ENCODE measurements at places on chromosomes 4 and X.
A peak's percentile ranks its signal among the peaks of the same experiment; 100 is the strongest.

- no peak for DNase-seq
Measured at GRCh38 chr4:10730590-10730989, 46.0 kb upstream of the CLNK start.

DNA sequence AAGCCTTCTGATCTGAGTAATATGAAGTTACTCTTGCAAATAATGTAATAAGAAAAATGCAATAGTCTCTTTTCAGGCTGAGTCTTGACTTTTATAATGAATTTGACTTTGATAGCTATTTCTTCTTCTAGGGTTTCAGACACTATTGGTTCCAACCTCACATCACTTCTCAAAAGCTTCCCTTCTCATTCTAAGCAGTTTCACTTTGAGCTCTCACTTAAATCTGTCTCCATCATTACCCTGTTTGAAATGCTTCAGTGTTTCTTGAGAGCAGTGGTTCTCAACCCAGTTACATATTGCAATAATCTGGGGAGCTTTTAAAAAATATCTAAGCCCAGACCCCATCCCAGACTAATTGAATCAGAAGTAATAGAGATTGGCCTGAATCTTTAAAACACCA is 40.5 kb upstream of the BMP2K start:
- no peak for DNase-seq

DNA sequence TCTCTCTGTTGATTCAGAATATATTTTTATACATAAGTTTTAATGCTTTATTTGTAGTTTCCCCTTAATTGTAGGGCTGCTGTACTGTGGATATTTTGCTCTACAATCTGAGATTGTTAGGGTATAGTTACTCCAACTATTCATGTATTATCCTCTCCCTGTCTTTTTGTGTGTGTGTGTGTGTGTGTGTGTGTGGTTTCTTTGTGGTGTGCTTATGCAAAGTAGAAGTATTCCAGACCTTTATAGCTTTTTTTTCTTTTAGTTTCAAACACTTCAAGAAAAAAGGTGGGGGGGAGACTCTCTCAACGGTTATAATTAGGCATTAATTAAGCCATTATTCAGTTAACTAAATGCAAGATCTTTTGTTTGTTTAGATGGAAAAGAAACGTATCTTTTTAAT is 6.7 kb downstream of the SMAD1 start:
- no peak for DNase-seq

- DNase-seq: no peak
Measured at GRCh38 chr4:8310306-8310705, 40.8 kb downstream of the HTRA3 start.

GRCh38 chr4:110064295-110064694 is 134.1 kb downstream of the ELOVL6 start:
- no peak for DNase-seq

DNA sequence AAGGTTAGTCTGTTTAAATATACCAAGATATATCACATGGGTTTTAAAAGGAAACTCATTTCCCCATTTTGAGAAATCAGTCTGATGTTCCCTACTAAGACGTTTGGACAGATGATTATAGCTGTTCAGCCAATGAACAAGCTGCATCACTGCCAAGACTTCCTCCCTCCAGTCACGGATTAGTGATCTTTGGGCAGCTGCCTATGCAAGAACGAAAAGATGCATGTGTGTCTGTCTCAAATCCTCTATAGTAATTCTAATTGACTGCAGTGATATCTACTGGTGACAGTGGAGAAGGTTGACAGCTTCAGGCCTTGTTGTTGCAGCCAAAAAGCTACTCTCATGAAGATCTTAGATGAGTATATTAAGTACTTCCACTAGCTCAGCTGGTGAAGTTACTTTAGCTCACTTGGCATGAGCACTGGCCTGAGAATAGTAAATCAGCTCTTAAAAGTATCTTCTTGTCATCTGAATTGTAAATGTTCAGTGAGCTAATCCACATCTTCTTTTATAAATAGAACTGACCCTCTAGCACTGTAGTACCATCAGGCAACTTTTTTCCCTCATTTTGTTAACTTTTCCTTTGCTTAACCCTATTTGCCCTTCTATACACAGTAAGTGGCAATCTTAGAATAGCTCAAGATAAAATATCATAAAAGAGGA is 134.5 kb upstream of the PCDH10 start:
- no peak for DNase-seq

DNA sequence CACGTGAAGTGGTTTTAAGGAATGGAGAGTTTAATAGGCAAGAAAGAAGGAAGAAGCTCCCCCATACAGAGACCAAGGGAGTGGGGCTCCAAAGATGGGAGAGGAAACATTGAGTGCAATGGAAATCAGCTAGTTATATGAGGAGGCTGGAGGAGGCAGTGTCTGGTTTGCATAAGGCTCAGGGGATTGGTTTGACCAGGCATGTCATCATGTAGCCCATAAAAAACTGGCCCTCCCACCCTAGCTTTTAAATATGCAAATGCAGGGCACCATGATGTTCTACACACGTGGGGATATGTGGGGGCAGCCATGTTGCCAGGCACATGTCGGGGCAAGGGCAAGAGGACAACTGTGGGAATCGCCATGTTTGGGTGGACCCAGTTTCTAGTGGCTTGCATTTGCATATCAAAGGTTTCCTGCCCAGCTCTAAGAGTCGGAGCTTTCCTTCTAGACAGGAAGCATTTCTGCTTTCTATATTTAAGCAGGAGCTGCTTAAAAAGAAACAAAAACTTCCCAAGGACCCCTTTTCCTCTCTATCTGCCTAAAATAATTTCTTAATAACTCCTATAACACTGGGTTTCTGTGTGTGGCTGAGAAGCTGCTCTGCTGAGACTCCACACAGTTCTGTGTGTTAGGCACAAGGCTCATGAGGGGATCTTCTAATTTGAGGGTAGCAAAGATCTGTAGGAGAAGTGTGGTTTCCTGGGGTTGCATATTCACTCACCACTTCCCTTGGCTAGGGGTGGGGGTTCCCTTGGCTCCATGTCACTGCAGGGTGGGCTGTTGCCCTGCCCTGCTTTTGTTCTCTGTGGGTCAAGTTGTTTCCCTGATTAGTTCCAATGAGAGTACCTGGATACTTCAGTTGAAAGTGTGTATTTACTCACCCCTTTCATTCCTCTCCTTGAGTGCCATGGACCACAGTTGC is 113.5 kb downstream of the VSIG4 start:
- DNase-seq: peak; percentile 60

DNA sequence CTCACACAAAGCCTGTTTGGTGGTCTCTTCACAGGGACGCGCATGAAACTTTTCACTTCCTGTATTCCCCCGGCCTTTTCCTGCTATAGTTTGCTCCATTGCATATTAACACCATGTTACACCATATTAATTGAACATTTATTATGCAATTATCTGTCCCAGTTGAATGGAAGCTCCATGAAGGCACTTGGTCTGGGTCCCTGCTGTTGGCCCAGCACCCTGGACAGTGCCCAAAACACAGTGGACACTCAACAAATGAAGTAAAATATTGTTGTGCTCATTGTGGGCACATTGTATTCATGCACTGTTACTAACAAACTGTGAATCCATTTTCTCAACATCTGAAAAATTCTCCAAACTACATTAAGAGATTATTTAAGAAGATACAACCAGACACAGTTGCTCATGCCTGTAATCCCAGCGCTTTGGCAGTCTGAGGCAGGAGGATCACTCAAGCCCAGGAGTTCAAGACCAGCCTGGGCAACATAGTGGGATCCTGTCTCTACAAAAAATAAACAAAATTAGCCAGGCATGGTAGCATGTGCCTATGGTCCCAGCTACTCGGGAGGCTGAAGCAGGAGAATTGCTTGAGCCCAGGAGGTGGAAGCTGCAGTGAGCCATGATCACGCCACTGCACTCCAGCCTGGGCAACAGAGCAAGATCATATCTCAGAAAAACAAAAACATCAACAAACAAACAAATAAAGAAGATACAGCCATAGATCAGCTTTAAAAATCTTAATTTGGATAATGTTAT is 292.7 kb upstream of the TENM3 start:
- DNase-seq: no peak

GRCh38 chr4:137360761-137361160 is 171.5 kb downstream of the PCDH18 start:
- no peak for DNase-seq

- no peak for DNase-seq
Measured at GRCh38 chr4:118814058-118814457, 21.9 kb downstream of the SEC24D start.

DNA sequence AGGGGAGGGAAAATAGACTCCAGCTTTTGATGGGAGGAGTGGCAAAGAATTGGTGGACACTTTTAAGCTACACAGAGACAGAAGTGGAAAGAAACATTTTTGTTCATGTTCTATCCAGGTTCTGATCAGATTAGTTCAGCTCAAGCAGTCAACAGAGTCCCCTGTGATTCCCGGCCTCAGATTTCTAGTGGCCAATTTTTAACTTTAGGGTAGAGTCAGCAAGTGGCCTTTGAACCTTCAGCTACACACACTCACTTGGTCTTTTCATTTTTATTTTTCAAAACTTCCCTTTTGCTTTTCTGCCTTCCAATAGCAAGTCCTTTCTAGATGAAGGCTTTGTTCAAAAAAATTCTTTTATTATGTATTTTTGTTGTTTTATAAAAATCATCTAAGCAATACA is 169.2 kb upstream of the RPS6KA3 start:
- DNase-seq: no peak

DNA sequence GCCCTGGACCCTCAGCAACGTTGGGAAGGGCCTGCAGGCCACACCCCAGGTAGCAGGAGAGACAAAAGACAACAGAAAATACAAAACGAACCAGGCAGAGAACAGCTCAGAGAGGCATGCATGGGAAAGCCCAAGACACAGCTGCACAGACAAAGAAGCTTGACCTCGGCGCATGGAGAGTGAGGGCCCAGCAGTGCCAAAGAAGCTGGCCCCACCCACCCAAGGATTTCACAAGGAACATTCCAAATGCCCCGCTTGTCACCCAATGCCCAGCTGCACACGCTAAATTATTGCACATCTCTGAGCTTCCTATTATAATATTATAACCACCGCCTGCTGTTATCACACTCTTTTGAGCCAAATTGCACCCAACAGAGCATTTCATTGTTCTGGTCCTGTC is 147.7 kb upstream of the TBL1X start:
- DNase-seq: no peak

- peak; percentile 9 for DNase-seq
Measured at GRCh38 chr4:6582889-6583490, 8.0 kb downstream of the MAN2B2 start.

DNA sequence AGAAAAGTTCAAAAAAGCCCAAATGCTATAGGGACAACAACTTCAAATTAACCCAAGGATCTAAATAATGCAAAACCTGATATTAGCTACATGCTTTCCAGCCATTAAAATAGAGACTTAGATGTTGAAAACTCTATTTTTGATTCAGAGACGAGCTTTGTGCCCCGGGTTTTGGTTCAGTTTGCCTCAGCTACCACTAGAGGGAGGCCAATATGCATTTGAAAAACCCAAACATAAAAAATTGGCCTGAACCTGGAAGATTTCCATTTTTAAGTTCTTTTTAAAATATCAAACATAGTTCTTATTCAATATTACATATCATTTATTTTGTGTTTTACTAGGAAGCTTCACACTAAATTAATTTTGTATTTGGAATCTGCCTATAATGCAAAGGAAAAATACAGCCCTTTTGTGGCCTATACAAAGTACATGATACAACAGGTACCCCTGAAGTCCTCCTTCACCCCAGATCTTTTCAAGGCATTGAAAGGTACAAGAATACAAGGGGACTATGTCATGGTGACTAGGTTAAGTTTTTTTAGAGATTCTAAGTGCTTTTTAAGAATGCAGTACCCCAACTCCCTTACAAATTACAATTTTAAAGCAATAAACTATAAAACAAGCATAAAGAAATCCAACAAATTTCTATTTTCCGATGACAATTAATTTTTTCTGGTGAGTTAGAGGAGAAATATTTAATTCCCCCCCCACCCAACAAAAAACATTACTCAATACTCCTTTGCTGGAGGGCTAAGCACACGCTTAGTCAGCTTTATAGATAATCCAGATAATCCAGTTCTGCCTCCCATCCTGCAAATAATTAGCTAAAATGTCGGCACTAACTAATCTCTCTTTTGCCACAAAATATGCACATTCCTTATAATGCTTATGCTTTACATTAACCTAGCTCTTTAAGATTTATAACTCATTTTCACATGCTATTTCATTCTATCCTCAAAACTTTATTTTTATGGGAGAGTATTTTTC is 97.7 kb upstream of the PTPN13 start:
- DNase-seq: peak; percentile 48

GRCh38 chr4:48269861-48270522 is 354 bp upstream of the TEC start:
- peak; percentile 88 for DNase-seq

DNA sequence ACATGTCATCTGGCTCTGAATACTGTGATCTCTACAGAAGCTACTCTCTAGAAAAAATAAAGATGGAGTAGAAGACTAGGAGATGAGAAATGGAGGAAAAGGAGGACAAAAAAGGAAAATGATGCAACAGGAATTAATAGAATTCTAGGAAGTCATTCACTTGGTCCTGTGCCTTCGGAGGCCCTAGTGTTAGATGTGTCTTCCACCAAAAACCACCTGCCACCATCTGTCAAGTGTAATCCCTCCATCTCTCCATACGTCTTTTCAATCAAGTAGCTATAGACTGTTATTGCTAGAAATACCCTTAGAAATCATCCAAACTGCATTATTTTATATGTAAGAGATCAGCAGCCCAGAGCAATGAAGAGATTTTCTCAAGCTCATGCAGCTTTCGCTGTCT is 2.9 kb upstream of the RAB41 start:
- no peak for DNase-seq

- DNase-seq: no peak
Measured at GRCh38 chr4:155950461-155950860, 3.2 kb downstream of the CTSO start.

DNA sequence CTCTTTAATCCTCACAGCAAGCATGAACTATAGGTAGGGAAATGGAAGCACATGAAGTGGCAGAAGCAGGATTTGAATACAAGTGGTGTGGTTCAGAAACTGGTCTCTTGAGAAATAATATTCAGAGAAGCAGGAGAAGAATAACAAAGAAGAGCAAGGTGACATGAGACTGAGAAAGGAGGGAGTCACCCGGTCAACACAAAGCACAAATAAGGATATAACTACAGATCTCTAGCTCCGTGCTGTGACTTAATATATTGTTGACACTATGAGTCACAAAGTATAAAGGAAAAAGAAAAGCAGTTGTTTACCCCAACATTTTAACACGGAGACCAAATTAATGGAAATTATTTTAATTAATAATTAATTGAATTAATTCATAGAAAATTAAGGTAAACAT is 204.5 kb downstream of the CPE start:
- DNase-seq: no peak

GRCh38 chrX:24934279-24934678 is 81.5 kb downstream of the ARX start:
- DNase-seq: no peak

GRCh38 chr4:119211867-119212233 is 663 bp upstream of the USP53 start:
- DNase-seq: no peak

DNA sequence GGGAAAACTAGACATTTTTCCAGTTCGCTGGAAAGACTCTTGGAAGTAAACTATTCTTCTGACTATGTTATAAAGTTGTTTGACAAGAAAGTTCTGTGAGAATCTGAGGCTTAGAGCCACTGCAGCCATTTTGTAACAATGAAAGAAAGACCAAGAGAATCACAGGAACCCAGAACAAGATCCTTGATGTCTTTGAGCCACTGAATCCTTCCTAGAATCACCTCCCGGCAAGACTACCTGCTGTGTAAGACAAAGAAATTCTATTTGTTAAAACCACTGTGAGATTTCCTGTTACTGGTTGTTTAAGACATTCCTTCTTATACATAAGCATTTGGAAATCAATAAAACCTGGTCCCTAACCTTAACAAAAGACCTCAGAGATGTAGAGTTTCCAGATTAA is 175.7 kb upstream of the RASGEF1B start:
- DNase-seq: no peak
